ENCODE measurements at places on chromosomes 2 and 18. TPM values are rescaled to one million over a fixed set of nuclear protein-coding genes. Genes with fewer than 3 reads are reported as not detected.

The DLGAP1 gene
- total RNA-seq = 0.95 TPM

GRCh38 chr18:12079491-12080237 is 14.0 kb upstream of the ANKRD62 start:
- no peaks in the 10 kb centered on the region for H3K27me3 ChIP-seq
- DNase-seq = no peak
- no peaks in the 10 kb centered on the region for H3K36me3 ChIP-seq
- no peak overlapping the region for H3K27ac ChIP-seq
- H3K4me3 ChIP-seq = no peak overlapping the region
- no peaks in the 10 kb centered on the region for H3K4me1 ChIP-seq

The CENPA gene
- 6.5 TPM for total RNA-seq

- no peak overlapping the region for H3K27ac ChIP-seq
- no peak overlapping the region for H3K4me3 ChIP-seq
- no peaks in the 10 kb centered on the region for H3K4me1 ChIP-seq
- no peaks in the 10 kb centered on the region for H3K36me3 ChIP-seq
- H3K27me3 ChIP-seq = no peaks in the 10 kb centered on the region
Measured at GRCh38 chr2:105490956-105491355, 92.1 kb upstream of the FHL2 start.

GRCh38 chr18:60624207-60624606 is 251.6 kb upstream of the MC4R start:
- H3K4me3 ChIP-seq = no peak overlapping the region
- DNase-seq = no peak
- H3K36me3 ChIP-seq = no peaks in the 10 kb centered on the region
- H3K27ac ChIP-seq = no peak overlapping the region
- no peaks in the 10 kb centered on the region for H3K4me1 ChIP-seq

GRCh38 chr2:61658841-61659780 is 121.0 kb upstream of the XPO1 start:
- no peak overlapping the region for H3K27ac ChIP-seq
- H3K36me3 ChIP-seq = no peaks in the 10 kb centered on the region
- no peak overlapping the region for H3K4me3 ChIP-seq
- H3K4me1 ChIP-seq = no peaks in the 10 kb centered on the region
- no peaks in the 10 kb centered on the region for H3K27me3 ChIP-seq

DNA sequence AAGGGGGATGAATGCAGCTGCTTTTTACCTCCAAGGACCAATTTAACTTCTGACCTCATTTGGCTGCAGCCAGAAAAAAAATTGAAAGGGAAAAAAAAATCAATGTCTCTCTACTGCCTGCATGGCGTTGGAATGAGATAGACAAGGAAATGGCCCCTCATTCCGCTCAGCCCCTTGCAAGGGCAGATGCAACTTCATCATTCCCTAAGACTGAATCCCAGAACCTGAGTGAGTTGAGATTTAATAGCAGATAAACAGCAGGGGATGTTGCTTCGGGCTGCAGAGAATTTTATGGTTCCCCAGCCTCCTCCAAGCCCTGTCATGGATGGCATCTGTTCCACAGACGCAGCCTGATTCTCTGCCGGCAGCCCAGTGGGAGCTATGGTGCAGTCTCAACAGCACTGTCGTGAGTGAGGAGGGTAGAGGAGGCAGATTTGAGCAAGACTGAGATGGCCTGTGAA is 49.0 kb downstream of the CAPN13 start:
- no peaks in the 10 kb centered on the region for H3K36me3 ChIP-seq
- peaks cover 55% of the 10 kb centered on the region for H3K27me3 ChIP-seq
- no peak overlapping the region for H3K4me3 ChIP-seq
- H3K27ac ChIP-seq = no peak overlapping the region

The RAD51AP2 gene
- 0.19 TPM for total RNA-seq

The DSC2 gene
- total RNA-seq = 154 TPM

The IL1RL1 gene
- total RNA-seq = 7.6 TPM

The DHRS9 gene
- 2.1 TPM for total RNA-seq

Data from esophagus squamous epithelium (tissue), 5 donors.